ENCODE measurements at places on chromosomes 2 and 18. TPM values are rescaled to one million over a fixed set of nuclear protein-coding genes. Genes with fewer than 3 reads are reported as not detected.

DNA sequence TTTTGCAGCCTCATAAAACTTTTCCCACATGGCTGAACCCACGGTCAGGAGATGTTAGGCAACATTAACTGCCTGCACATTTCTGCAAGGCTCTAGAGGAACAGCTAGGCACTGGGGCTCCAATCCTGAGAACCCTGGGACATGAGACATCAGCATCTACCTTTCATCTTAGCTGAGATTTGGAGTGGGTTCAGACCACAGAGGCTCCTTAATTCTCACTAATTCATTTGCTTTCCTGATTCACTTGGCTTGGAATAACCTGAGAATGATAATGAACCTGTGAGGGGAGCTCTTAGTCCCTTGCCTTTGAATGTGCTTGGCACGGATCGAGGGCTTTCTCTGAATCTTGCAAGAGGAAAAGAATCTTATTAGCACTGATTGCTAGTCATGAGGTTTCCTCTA lies 266.2 kb downstream of the FIGN start:
- H3K36me3 ChIP-seq = no peaks in the 10 kb centered on the region
- H3K27me3 ChIP-seq = no peaks in the 10 kb centered on the region
- DNase-seq = no peak
- H3K4me1 ChIP-seq = peaks cover 29% of the 10 kb centered on the region
- no peak overlapping the region for H3K4me3 ChIP-seq

DNA sequence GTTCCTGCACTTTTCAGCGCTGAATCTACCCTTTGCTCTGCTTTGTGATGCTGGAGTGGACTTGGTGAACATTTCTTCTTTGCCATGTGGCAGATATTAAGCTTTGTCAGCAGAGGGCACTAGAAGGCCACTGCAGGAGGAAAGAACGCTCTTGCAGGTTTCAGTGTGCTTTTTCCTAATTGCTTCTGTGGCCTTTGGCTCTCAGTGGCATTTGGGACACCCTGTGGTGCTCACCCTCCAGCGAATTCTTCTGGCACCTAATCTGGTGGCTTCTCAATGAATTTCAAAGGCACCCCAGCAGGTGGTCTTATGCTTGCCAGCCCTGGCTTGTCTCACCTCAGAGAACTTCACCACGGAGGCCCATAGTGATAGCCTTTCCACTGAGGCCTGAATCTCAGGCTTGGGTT lies 146.7 kb downstream of the MYO3B start:
- H3K4me1 ChIP-seq = no peaks in the 10 kb centered on the region
- no peak for DNase-seq
- peaks cover 14% of the 10 kb centered on the region for H3K27me3 ChIP-seq
- H3K27ac ChIP-seq = no peak overlapping the region
- H3K36me3 ChIP-seq = peaks cover 2% of the 10 kb centered on the region

DNA sequence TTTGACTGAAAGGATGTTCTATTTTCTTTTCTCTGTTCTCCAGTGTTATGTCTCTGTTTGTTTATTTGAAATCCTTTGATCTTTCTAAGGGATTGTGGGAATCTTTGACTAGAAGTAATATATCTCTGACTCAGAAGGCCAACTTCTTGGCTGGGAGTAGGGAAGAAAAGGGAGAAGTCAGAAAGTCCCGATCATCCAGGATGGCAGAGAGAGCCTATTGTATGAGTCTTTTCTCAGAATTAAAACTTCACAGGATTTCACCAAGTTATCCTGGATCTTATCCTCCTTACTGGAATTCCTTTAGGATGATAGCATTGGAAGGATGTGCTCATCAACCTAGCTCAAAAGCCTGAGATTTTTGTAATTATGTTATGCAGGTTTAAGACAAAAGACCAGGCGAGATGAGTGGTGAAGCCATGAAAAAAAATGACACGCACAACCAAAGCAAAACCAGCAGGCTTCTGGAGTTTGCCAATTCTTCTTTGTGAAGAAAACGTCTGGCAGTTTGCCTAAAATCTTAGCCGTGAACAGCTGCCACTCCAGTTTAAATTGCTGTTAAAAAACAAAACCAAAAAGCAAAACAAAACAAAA lies 383.6 kb upstream of the SMIM21 start:
- H3K27ac ChIP-seq = no peak overlapping the region
- H3K4me1 ChIP-seq = no peaks in the 10 kb centered on the region
- DNase-seq = no peak
- no peaks in the 10 kb centered on the region for H3K36me3 ChIP-seq
- no peaks in the 10 kb centered on the region for H3K27me3 ChIP-seq
- H3K4me3 ChIP-seq = no peak overlapping the region

GRCh38 chr2:178066890-178067669 lies 5.5 kb downstream of the PDE11A start:
- H3K27me3 ChIP-seq = peaks cover 27% of the 10 kb centered on the region
- H3K4me1 ChIP-seq = peaks cover 8% of the 10 kb centered on the region
- no peak for DNase-seq
- H3K27ac ChIP-seq = no peak overlapping the region

The B3GNT7 gene
- 1.9 TPM for total RNA-seq

All from chondrocyte (in vitro differentiated cells).